ENCODE measurements at places on chromosomes 7 and 10.

DNA sequence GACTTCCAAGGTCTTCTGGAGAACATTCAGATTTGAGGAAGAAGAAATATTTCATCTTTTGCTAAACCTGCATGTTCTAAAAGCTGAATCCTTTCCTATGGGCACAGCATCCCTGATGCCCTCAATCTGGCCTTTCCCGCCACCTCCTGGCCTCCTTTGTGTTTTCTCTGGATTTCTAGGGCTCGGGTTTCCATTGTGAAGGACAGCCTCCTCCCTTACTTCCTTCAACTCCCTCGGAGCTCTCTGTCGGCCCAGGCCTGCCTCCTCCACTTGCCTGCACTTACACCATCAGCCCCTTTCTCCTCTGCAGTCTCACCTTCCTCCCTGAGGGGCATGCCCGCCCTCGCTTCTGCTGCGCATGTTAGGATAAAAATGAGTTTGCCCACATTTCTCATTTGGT is 75.4 kb downstream of the WIPF3 start:
- no peak for DNase-seq

DNA sequence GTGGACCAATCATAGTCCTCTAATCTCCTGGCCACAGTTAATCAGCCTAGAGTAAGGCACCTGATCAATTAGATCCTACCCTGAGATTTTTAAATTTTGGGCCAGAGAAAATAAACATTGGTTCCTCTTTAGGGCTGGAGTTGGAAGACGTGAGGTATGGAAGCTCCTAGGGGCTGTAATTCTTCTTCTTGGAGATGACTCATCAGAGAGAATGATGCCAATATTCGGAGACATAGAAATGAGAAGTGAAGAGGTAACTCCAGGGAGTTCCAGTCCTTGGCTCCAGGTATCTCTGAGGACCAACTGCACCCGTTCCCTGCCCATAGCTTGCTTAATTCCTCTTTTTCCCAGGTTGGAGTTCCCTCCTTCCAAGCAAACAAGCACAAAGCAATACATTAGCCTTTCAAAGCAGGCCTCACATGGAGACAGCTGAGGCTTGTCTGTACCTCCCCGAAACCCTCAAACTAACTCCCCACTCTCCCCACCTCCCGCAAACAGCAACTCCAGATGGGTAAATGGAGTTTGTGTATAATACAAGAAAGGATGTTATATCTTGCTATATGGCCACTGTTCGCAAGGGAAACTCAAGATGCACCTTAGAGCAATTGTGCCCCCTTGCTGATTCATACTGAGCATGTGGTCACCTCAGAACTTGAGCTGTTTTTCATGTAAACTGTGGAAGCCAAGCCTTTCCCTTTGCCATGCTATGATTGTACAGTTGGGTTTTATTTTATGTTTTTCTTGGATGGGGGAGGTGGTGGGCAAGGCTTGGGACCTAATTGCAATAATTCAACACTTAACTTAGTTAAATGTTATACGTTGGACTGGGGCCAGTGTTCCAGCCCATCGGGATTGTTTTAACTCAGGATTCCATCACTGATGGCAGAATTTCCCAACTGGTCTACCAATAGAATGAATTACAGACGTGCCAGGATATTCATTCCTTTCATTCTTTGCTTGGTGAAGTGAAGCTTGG is 29.3 kb downstream of the PIK3AP1 start:
- DNase-seq = no peak

- no peak for DNase-seq
These were observed 169.1 kb downstream of the IMMP2L start for GRCh38 chr7:111393011-111393754.

DNA sequence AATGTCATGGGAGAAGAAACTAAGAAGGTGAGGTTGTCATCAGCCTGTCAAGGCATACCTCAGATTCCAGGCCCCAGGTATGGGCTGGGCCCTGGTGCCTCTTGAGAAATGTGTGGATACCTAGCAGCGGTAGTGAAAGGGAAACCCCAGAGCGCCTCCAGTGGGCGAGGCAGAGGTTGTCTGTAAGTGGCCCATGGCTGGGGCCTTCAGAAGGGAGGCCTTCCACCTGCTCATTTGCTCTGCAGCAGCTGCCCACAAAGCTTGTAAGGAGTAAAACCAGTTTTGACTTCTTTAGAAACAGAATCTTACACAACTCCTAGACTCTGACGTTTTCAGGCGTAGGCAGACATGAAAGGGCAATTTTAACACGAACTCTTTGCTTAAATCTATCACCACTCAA is 509.9 kb downstream of the PARD3 start:
- no peak for DNase-seq

DNA sequence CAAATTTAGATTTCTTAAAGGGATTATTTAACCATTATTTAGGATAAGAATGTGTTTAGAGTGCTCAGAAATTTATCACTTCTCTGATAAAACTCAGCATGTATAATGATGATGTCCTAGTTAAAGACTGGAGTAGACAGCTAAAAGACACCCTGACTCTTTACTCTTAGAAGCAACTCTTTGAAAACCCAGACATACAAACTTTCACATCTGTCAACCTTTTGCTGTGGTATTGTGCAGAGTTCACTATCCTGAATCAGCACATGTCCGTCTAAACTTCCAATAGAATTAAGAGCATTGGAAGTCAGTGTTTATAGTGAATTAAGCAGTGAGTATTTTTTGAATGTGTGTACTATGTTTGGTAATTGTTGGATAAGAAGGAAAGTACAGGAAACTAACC is 24.9 kb downstream of the ZNRF2 start:
- no peak for DNase-seq

DNA sequence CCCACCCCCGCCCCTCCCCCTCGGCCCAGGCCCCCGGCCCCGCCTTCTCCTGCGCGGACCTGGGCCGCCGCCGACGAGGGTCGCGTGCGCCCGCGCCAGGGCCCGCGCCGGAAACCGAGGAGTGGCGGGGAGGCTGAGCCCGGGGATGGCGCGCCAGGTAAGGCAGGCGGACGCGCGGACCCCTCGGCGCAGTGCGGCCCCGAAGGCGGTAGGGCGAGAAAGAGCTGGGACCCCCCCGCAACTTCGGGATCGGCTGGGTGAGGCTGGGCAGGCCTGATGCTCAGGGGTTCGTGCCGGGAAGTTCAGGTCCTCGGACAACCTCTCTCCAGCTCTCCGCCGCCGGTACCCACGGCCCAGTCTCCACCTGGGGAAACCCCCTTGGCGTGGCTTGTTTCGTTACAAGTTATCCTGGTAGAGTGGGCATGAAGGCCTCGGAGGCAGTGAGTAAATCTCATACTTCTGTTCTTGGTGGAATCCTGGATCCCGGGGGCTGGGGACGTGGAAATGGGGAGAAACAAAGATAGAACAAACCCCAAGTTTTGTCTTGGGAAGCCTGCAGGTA is 58.4 kb downstream of the ZNF467 start:
- DNase-seq = no peak

DNA sequence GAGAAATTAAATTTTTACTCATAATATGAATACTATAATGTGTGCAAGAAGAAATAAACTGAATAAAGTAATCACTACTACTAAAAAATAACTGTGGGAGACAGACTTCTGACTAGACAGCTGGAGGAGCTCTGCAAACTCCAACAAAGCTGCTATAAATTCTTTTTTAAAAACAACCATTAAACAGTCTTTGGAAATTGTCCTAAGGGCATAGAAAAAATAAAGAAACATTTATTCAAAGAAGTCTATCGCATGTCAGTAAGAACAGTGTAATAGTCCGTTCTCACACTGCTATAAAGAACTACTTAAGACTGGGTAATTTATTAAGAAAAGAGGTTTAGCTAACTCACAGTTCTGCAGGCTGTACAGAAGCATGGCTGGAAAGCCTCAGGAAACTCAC is 56.0 kb downstream of the ZPBP start:
- DNase-seq = no peak

DNA sequence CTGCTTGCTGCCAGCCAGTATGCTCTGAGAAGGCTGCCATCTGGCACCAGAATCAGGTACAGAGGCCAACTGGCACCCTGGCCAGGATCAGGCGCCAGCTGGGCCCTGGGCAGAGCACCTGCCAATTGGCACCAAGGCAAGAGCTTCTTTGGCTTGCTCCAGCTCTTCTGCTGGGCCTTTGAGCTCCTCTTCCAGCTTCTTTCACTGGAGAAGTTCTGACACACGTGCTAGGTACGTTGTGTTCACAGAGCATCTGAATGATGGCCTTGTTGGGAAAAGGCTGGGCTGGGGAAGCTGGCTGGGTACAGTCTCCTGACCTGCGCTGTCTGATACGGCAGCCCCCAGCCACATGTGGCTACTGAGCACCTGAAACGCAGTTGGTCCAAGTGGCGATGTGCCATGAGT is 31.7 kb upstream of the OPALIN start:
- DNase-seq = no peak

- no peak for DNase-seq
These were observed 7.5 kb upstream of the JAKMIP3 start for GRCh38 chr10:132058111-132058745.

DNA sequence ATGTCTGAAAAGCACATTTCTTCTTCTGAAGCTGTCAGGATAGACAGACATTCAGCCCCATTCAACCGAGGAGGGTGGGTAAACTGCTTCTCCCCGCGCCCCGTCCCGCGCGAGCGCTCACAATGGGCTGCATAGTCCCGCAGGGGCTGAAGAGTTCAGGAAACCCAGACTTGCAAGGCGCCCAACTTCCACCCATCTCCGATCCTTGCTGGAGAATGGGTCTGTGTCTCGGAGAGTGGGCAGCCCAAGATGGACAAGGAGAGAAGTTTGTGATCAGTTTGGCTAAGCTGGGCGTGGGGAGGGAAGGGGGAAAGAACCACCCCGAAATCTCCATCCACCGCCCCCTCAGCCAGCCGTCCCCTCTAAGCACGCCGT is 686 bp downstream of the AASS start:
- no peak for DNase-seq

DNA sequence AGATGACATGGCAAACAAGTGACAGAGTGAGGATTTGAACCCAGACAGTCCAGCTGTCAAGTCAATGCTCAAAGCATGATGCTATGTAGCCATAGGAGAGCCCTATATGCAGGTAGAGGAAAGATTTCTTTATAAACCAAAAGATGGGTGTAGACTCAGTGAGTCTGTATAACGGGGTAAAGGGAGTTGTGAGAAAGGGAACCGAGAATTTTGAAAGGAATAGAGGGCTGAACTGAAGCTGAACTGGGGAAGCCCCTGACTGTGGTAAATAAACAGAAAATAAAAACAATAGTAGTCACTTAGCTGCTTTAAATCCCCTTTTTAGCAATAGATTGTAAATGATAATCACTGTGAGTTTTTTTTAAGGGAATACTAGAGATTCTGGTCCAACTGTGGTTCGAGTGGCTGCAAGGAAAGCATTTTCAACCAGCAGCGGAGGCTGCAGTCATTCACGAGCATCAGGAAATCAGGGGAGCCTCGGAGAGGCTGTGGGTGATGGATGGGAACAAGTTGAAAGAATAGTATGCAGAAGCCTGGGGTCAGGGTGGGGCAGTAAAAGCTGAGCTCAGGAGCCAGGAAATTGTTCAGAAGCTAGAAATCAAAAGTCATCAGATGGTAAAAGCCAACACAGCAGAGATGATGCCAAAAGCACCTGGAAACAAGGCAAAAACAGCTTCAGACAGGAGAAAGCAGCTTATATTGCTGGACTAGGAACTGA is 393.5 kb downstream of the GFRA1 start:
- DNase-seq = no peak

- DNase-seq = no peak
These were observed 22.8 kb downstream of the EEPD1 start for GRCh38 chr7:36175886-36176285.

- DNase-seq = no peak
These were observed 73.9 kb upstream of the CABCOCO1 start for GRCh38 chr10:61588770-61589211.

DNA sequence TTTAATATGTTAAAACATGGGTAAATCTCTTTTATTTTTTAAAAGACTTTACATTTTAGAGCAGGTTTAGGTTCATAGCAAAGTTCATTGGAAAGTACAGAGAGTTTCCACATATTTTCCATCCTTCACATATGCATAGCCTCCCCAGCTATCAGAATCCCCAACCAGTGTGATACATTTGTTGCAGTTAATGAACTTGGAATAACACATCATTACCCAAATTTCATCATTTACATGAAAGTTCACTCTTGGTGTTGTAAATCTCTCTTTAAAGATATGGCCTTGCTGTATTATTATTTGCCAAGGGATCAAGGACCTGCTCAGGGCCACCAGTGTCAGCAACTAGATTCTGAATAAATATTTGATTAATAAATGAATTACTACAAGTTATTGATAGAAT is 263.4 kb downstream of the CDK14 start:
- no peak for DNase-seq

DNA sequence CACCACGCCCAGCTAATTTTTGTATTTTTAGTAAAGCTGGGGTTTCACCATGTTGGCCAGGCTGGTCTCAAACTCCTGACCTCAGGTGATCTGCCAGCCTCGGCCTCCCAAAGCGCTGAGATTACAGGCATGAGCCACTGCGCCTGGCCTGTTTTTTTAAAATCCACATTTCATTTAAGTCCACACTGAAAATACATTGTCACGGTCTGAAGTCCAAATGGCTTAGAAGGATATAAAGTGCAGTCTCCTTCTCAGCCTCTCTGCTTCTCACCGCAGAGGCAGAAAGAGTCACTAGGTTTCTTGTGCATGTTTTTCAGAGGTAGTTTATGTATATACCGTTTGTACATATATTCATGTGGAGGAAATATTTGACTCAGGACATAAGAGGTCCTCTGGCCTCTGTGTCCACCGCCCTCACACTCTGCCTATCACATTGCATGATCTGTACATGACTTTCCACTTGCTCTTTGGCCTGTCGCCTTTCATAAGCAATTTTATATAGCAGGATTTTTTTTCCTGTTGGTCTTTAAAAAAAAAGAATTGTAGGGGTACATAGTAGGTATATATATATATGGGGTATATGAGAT is 42.9 kb downstream of the BLNK start:
- no peak for DNase-seq

GRCh38 chr7:88500131-88500530 is 193.4 kb upstream of the STEAP4 start:
- DNase-seq = no peak

Measured in NK-92 treated with Interleukin-12 subunit alpha and Interleukin-12 subunit beta, amount 100 ng/mL, for 24 hours (cell line).